ENCODE measurements at places on chromosomes 3 and 15.

DNA sequence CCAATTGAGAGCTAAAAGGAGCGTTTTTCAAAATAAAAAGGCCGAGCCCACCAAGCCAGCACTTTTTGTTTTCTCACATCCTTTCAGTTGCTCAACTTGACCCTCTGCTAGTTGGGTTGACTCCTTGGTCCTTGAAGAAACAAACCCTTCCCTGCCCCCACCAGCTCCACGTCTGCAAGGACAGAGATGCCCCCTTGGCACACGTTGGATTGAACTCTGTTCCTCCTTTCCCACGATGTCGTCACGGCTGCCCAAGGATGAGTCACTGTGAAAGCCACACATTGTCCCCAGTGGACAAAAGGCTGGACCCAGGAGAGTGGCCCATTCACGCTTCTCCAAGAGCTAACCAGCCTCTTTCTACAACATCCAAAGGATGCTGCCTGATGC lies 43.0 kb upstream of the SPATA12 start:
- DNase-seq: no peak

DNA sequence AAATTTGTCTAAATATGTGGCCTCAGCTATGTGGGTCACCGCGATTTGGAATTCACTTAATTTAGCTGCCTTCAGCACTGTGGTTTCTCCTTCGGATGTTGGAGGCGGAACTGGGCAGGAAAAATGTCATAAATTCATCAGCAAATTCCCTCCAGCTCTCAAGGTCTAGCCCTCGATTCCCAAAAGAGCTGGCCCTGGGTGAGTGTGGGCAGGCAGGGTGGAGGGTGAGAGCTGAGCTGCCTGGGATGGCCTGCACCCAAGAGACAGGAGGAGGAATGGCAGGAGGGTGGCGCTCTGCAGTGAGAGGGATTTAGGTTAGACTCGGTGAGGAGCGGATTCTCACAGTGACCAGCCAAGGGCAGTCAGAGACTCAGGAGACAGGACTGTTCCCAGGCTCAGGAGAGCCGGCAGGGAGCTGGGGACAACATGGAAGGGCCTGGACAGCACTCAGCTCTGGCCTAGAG lies 57.1 kb downstream of the FEM1B start:
- peak; percentile 75 for DNase-seq

- DNase-seq: no peak
Measured at GRCh38 chr15:80783260-80783659, 4.1 kb downstream of the CEMIP start.

DNA sequence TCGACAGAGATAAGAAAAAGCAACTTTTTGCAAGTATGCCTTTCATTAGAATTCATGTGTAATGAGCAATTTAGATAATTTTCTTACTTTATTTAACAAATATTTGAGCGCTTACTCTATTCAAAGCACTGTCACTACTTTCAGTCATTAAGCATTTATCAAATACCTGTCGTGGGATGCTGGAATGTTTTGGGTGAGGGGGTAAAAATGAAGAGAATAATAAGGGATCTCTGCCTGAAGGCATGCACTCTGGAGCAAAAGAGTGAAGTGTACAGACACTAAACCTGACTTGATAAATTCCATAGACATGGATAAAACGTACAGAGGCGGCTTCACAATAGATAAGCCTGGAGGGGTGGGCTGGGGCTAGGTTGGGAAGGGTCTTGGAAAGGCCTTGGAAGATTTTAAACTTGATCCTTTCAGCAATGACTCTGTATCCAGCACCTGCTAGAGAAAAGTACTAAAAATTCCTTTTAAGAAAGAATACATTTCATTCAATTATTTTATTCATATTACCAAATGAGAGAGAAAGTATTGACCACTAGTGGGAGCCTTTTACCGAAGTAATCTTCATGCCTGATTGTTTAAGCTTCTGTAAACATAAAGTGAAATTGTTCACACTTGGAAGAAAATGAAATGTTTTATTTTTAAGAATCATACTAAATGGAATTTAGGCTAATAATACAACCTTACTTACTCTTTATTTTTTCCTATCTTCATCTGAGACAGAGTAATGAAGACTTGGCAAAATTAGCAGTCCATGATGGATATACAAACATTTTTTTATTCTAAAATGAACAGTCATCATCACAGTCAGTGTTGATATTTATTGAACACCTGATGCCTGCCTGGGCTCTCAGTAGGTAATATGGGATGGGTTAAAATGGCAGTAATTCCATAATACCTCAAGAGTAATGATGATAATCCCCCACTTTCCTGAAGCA lies 113.2 kb downstream of the PPP2R3A start:
- peak; percentile 29 for DNase-seq

- peak; percentile 50 for DNase-seq
Measured at GRCh38 chr3:55683666-55684270, 196.7 kb upstream of the WNT5A start.

GRCh38 chr3:42692667-42693529 lies 7.6 kb downstream of the KLHL40 start:
- no peak for DNase-seq

DNA sequence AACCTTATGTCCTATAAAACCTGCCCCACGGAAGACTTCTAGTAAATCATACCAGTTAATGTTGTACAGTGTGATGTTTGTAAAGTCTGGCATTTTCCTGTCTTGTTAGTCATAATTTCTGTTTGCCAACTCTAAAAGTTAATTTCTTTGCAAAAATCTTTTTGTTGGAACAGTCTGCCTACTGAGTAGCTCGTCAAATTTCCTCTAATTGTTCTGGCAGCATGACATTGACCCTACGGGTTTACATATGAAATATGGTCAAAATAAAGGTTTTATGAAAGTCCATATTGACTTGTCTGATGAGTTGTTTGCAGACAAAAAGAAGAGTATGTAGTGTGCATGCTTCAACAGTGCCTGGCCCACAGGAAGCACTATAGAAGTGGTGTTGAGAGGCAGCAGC lies 79.8 kb upstream of the SOX2 start:
- no peak for DNase-seq

DNA sequence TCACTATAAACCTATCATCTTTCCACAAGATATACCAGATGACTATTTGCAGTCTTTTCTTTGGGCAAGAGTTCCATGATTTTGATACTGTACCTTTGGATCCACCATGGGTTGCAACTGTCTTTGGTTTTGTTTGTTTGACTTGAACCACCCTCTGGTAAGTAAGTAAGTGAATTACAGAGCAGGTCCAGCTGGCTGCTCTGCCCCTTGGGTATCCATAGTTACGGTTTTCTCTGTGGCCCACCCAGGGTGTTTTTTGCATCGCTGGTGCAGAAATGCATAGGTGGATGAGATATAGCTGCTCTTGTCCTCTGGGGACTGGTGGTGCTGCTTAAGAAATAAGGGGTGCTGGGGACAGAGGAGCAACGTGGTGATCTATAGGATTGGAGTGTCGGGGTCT lies 33.8 kb downstream of the CHDH start:
- DNase-seq: no peak

GRCh38 chr15:100710744-100711515 lies 108.5 kb downstream of the ASB7 start:
- DNase-seq: no peak

All from amniotic epithelial cell (primary cell).